NCI-H187 (cell line): ENCODE measurements at places on chromosomes 13 and 19.

DNA sequence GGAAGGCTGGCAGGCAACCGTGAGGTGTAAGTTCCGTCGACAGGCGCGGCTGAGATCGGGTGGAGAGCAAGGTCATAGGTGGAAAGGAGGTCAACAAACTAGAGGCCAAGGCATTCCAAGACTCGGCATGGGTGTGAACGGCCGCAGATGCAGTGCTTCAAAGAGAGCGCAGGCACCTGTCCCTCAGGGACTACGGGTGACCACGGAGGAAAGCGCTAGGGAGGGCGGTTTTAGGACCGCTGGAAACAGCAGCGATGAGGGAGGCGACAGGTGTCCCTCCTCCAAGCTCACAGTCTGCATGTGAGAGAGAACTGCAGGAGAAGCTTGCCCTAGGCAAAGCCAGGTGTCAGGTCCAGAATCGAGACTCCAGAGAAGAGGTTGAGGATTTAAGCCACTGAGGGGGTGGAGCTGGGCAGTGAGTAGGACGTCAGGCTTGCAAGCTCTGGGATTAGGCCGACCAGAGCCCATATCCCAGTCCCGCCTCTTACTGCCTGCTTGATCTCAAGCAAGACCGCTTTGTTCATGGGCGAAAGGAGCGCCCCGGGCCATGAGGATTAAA, 1.6 kb upstream of the MLNR start:
- DNase-seq = no peak

DNA sequence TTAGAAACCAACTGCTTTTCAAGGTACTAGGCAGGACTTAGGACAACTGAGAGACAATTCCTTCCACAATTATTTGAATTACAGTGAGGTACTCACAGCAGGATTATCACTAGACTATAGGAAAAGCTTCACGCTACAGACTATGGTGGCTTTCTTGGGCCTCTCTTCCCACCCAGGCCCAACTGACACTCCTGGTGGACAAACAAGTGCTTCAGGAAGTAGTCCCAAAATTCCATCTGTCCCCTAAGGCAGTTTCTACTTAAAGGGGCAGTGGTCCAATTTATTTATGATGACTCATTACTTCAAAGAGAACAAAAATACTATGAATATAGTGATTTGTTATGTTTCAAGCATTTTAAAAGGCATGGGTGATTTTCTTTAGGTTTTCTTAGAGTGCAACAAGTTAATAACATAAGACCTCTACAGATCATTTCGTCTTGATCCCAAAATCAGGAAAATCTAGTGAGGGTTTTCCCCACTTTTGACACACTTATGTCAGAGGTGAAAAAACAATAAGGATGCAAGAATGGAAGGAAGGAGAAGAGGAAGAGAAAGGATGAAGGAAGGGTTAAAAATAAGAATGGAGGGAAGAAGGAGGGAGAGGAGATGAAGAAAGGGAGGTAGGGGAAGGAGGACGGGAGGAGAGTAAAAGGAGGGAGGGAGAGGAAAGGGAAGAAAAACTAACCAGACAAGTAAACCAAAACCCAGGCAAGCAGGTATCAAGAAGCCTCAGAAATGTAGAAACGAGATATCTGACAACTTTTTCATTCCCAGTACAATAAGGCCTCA, 100.7 kb downstream of the SERP2 start:
- no peak for DNase-seq

- DNase-seq = no peak
These were observed 68.9 kb upstream of the ZNF835 start for GRCh38 chr19:56740501-56740900.

- DNase-seq = no peak
These were observed 243.5 kb downstream of the SUCLA2 start for GRCh38 chr13:47757466-47758080.

DNA sequence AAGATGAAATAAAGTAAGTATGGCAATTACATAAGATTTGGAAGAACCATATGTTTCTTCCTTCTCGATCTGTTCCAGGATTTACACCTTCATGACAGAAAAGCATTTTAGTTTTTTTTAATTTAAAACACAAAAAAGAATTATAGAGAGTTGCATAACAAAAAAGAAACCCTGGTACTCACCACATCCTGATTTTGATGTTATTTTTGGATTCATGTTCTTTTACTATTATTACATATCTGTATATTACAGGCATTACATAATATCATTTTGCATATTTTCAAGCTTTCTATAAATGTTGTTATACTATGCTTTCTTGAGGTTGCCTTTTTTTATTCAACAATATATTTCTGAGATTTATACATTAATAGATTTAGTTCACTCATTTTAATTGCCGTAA, 6.7 kb upstream of the KATNAL1 start:
- no peak for DNase-seq

DNA sequence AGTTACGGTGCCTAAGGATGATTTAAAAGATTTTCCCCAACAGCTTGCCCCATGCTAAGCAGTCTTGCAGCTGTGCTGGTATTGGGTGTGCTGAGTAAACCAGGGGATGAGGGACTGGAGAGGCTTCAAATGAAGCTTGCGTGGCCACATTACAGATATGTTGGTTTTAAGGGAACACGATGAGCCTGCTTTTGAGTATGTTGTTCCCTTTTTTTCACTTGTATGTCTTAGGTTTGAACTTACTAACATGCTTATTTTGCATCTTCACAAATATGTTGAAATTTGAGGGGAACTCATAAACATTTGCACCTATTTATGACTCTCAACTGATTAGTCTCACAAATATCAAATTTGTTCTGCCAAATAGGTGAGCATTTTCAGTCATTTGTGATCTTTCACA, 2.0 kb upstream of the IL17D start:
- no peak for DNase-seq
